ENCODE measurements at places on chromosomes 6 and 20.

- DNase-seq, result no peak
These were observed 228.4 kb upstream of the JAG1 start for GRCh38 chr20:10902174-10902573.

GRCh38 chr6:111894272-111894671, 21.0 kb upstream of the FYN start:
- no peak for DNase-seq

- DNase-seq, result no peak
These were observed 6.7 kb upstream of the KHDC1L start for GRCh38 chr6:73231986-73232391.

DNA sequence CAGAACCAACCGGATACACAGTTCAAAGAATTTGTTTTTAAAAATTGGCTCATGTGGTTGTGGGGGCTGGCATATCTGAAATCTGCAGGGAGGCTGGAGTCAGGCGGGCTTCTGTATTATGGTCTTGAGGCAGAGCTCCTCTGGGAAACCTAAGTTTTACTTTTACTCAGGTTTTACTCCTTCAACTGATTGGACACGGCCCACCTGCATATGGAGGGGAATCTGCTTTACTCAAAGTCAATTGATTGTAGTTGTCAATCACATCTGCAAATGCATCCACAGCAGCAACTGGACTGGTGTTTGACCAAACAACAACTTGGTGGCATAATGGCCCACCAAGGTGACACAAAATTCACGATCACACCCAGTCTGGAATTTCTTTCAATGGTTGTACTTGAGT, 103.4 kb downstream of the ERMARD start:
- no peak for DNase-seq

- DNase-seq, result peak; percentile 77
These were observed 6.4 kb downstream of the PTK6 start for GRCh38 chr20:63530788-63531160.

GRCh38 chr6:26554447-26554696, 16.2 kb downstream of the HMGN4 start:
- no peak for DNase-seq

DNA sequence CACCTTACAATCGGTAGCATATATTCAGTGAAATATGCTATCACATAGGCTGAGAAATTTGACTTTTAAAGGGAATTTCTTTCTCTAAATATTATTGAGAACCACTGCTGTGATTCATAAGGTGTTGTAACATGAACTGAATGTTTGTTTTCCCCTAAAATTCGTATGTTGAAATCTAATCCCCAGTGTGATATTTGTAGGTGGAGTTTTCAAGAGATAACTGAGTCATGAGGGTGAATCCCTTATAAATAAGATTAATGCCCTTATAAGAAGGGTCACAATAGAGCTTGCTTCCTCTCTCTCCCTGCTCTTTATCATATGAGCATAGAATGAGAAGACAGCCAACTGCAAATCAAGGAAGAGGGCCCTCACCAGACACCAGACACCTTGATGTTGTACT, 64.8 kb downstream of the LMBRD1 start:
- no peak for DNase-seq

- no peak for DNase-seq
These were observed 329.3 kb downstream of the NRN1 start for GRCh38 chr6:5677219-5678000.

DNA sequence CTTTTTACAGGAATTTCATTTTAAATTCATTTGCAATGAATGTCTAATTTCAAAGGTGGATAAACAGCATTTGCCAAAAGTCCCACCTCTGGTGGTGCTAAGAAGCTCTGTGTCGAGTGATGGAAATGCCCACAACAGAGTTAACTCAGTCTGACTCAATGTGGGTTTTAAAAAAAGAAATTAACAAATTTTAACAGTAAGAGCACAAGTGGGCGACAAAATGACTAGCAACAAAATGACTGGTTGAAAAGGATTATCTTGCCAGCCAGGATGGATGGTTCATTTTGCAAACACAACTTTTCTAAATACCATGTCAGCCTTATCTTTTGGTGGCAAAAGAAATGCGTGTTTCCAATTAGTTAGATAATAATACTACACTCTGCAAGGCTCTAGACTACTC, 14.3 kb upstream of the TAGAP start:
- DNase-seq, result no peak

- no peak for DNase-seq
These were observed 805 bp downstream of the PHF1 start for GRCh38 chr6:33411632-33412005.

DNA sequence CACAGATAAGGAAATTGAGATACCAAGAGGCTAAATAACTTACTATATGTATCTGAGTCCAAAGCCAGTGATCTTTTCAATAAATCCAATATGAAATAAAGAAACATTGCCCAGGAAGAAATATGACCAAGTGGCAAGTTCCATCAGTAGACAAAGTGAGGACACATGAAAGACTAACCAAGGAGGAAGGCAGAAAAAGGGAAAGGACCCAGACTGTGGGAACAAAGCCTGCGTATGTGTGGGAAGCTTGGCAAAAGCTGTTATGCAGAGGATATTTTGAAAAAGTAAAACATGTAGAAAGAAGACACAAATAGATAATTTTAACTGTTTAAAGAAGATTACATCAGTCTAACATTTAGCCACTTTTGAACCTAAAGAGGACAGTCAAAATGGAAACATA, 264.4 kb upstream of the PRDM1 start:
- DNase-seq, result no peak

DNA sequence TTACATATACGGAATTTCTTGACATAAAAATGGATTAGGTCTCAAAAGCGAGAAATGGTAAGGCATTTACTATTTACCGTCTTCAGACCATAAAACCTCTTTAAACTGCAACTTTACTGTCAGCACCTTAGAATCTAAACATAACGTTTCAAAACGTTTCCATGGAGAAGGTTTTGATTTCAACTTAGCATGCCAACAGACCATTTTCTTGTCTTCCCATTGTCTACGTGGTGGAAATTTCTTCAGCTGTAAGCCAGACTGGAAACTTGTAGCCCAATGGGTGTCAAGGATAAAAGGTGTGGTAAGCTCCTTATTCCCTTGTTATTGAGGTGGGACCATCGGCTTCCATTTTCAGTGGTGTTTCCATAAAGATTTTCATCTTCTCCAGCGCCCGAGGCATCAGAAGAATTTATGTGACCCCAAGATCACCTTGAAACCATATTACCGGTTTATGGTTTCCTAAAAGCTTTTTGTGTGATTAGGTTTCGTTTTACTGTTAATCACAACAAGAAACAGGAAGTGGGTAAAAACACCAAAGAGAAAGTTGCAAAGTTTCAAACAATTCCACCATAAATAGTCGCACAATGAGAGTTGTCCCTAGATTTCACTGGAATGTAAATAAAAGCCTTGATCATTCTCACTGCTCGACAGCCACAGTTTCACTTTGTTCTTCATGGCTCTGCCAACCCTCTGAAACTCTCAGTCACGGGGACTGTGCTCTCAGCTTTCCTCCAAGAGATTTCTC, 63.0 kb upstream of the CD2AP start:
- no peak for DNase-seq

DNA sequence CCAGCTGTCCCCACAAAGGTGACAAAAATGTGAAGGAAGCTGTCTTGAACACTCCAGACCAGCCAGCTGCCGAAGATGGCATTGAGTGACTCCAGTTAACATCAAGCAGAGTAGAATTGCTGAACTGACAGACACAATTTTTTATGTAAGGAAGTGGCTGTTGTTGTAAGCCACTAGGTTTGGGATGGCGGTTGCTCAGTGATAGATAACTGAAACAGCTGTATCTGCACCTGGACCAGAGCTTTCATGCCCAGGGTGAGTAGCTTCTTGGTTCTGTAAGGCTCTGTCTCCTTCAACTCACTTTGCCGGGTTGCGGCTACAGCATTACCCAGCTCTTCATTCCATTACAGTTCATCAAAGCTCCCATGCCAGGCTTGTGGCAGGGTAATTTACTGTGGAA, 49.7 kb upstream of the DDR1 start:
- no peak for DNase-seq

- DNase-seq, result no peak
These were observed 14.7 kb upstream of the PXDC1 start for GRCh38 chr6:3766214-3766613.

- no peak for DNase-seq
These were observed 16.7 kb downstream of the RPP21 start for GRCh38 chr6:30361661-30362060.

DNA sequence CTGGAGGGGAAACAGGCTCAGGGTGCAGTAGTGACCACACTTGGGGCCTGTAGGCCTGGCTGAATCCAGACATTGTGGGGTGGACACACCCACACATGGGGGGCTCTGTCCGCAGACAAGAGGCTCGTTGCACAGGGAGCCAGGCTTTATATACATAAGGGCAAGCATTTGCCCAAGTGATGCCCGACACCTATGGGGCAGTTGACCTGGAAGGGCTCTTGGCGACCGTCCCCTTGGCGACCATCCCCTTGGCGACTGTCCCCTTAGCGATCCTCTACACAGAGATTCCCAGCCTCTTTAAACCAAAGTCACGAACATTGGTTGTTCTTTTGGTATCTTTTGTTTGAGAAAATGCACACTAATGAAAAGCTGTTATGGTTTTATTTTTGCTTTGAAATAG, 2.7 kb downstream of the TOX2 start:
- DNase-seq, result no peak

GRCh38 chr6:42022755-42023384, 27.5 kb upstream of the TAF8 start:
- DNase-seq, result no peak

DNA sequence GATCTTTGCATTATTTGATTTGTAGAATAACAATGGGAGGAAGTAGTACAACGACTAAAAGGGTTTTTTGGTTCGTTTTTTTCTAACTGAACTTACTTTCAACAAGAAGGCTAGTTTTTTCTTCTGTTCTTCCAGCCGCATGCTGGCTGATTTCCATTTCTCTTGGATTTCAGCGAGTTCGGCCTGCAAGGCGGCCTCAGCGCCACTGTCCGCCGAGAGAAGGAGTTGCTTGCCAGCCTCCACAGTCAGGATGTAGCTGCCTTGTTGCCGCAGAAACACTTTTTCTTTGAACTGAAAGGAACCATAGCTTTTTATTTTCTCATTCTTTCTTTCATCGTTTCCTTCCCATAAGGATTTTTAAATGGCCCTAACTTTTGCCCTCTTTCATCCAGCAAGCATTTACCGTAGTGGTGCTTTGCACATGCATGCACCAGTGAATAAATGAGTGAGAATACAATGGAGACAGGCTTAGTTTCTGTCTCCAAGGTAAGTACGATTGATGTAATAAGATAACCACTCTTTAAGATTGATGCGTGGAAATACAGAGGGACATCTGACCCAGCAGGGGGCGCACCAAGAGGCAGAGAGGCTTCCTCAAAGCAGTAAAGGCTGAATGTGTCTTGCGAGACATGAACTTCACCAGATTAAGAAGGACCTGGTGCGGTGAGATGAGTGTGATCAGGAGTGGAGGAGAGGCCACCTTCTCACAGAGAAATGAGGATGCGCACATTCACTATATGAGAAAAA, 398.8 kb downstream of the ESR1 start:
- DNase-seq, result peak; percentile 36

- no peak for DNase-seq
These were observed 53.5 kb downstream of the BCAS4 start for GRCh38 chr20:50848341-50848808.

DNA sequence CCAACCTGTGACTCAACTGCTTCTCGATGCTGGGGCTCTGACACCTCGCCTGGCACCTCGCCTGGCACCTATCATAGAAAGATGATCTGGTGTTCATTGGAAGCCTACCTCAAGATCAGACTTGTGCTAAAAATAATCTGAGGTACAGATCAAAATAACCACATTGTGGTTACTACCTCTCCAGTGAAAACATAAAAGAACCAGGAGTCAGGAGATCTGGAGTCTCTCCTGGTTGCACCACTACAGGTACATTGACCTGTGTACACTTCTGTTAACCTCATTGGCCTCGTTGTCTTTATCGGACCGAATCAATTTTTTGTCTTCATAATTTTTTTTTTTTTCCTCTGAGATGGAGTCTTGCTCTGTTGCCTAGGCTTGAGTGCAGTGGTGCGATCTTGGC, 695.9 kb downstream of the HDGFL1 start:
- no peak for DNase-seq

DNA sequence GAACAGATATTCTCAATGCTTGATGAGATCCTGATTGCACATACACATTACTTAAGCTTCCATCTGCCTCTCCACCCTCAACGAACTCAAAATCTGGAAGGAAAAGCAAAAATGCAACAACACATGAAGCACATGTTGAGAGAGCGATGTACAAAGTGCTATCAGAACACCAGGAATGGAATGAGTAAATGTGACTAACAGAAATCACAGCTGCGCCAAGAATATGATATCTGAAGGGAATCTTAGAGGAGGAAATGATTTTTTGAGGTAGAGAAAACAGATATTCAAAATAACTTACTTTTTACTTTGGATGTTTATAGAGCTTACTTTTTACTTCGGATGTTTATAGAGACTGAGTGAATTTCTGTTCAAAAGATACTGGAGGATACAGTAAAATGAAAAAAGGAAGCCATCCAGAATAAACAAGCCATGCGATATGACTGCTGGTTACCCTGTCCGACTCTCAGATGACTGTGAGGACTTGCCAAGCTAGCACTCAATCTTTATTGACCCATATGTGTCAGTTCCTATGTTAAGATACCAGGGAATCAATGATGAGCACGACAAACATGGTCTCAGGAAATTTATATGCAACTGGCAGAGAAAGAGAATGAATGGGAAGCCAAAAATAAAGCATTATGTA, 102.0 kb downstream of the SMLR1 start:
- no peak for DNase-seq

GRCh38 chr6:121839896-121840295, 404.4 kb downstream of the GJA1 start:
- DNase-seq, result no peak

- DNase-seq, result no peak
These were observed 77.8 kb downstream of the PKHD1 start for GRCh38 chr6:52009466-52010140.

GRCh38 chr20:1720226-1720625, 62.6 kb upstream of the SIRPG start:
- DNase-seq, result no peak

GRCh38 chr6:72968704-72969103, 256.6 kb downstream of the KHDC1L start:
- DNase-seq, result no peak

- DNase-seq, result peak; percentile 32
These were observed 343.0 kb downstream of the CDKAL1 start for GRCh38 chr6:20877008-20877937.

- no peak for DNase-seq
These were observed 177.9 kb upstream of the ZNF184 start for GRCh38 chr6:27650620-27651370.

DNA sequence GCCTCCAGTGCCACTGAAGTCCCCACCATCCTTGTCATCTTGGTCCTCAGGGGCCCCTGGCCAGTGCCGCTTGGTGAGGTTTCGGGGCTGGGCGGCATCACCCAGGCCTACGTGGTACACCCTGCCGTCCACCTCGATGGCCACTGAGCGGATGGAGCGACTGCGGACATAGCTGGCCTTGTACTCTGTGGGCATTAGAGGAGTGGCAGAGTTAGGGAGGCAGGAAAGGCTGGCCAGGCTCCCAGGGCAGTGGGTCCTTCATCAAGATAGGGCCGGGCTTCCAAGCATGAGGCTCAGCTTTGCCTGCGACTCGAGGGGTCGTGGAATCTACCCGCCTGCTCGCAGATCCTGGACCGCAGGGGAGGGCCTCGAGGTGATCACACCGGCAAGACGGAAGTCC, 119.0 kb downstream of the SULF2 start:
- DNase-seq, result no peak

All from colonic mucosa (tissue), 4 donors.